ENCODE measurements at places on chromosomes 7 and 10.
A peak's percentile ranks its signal among the peaks of the same experiment; 100 is the strongest.

- no peak for DNase-seq
These were observed 88.7 kb downstream of the OSBPL3 start for GRCh38 chr7:24891311-24891735.

DNA sequence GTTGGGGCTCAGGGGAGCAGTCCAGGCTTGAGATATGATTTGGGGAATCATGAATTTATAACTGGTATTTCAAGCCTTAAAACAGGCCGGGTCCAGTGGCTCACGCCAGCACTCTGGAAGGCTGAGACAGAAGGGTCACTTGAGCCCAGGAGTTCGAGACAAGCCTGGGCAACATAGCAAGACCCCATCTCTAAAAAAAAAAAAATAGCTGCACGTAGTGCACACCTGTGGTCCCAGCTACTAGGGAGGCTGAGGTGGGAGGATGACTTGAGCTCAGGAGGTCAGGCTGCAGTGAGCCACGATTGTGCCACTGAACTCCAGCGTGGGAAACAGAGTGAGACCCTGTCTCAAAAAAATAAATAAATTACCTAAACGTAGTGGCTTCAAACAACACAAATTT is 81.7 kb upstream of the GTF2I start:
- DNase-seq, result no peak

- peak; percentile 44 for DNase-seq
These were observed 63.3 kb downstream of the RASGEF1A start for GRCh38 chr10:43203448-43204041.

DNA sequence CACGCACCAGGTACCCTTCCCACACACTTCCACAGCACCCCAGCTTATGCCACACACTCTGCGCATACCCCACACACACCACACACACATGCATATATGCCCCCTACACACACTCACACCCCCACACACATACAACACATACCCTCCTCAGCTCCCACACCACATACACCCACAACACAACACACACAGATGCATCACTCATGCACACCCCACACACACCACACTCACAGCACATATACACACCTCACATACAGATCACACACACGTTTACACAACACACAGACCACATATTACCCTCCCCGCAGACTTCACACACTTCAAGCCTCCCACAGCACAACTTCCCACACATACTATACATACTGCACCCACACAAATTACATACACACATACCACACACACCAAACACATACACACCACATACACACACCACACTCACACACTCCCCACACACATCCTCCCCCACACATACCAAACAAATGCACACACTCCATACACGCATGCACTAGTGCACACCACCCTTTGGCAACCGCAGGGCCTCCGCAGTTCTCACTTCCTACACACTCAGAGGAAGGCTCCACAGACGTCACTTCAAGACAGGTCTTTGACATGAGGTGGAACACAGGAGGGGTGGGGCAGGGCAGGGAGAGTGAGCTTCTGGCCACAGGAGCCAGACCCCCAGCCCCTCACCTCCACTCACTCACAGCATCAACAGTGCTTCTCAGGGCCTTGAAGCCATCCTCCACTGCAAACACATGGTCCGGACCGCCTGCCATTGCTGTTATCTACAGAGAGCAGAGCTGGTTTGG is 18.5 kb upstream of the ANTXRL start:
- DNase-seq, result peak; percentile 83

- no peak for DNase-seq
These were observed 1.4 kb upstream of the DRGX start for GRCh38 chr10:49397036-49397999.

GRCh38 chr7:138226001-138226476 is 149.8 kb downstream of the AKR1D1 start:
- no peak for DNase-seq

DNA sequence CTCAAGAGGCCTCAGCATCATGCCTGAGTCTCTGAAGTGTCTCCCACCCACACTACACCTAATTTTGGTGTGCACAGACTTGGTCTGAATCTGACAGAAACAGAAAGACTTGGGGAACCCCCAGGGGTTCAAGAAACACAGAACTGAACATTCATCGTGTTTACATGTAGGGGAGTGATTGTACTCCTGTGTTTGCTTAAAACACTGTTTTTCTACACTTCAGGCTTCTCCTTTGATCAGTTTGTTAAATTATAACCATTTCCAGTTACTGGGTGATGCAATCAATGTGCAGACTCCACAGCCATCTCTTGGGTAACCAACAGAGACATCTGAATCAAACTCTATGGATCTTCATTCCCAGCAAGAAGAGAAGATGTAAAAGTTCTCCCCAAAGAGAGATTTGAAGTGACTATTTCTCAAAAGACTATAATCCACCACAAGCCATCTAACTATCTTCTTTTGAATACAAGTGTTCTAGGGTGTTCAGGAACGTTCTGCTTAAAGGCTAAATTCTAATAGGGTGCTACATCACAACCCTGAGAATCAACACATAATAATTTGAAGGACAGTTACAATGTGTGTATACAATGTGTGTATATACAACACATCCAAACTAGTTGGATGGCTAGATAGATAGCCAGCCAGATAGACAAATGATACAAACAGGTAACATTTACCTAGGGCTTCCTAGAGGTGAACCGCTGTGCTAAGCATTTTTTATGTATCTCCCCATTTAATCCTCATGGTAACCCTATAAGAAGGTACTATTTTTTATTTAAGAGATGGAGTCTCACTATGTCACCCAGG is 34.2 kb downstream of the DNAJC12 start:
- DNase-seq, result peak; percentile 56

- DNase-seq, result no peak
These were observed 39.8 kb upstream of the GPR22 start for GRCh38 chr7:107430057-107430456.

DNA sequence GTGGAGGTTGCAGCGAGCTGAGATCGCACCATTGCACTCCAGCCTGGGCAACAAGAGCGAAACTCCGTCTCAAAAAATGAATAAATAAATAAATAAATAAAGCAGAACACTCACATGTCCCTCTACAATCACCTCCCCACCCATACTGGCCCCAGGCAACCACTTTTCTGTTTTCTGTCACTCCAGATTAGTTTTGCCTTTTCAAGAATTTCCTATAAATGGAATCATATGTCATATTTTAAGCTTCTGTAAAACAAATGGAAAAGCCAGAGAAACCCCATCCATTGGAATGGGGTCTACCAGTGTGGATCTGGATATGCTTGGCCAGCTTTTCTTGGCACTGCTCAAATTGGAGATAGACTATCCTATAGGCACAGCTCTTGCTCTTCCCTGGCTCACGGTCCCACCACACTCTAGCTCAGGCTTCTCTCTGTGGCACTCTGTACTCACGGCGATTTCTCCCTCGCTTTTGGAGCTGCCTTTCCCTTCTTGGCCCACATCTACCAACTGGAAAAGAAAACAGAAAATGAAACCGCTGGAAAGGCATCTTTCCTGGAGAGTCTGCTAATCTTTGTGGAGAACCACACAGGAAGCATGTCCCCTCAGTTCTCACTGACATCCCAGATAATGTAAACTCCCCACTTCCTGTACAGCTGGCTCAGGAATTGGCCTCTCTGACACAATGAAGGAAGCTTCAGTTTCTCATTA is 210.1 kb downstream of the JCAD start:
- no peak for DNase-seq

- no peak for DNase-seq
These were observed 36.1 kb upstream of the ZNF138 start for GRCh38 chr7:64758151-64758550.

GRCh38 chr7:1975581-1975980 is 257.2 kb downstream of the MAD1L1 start:
- no peak for DNase-seq

DNA sequence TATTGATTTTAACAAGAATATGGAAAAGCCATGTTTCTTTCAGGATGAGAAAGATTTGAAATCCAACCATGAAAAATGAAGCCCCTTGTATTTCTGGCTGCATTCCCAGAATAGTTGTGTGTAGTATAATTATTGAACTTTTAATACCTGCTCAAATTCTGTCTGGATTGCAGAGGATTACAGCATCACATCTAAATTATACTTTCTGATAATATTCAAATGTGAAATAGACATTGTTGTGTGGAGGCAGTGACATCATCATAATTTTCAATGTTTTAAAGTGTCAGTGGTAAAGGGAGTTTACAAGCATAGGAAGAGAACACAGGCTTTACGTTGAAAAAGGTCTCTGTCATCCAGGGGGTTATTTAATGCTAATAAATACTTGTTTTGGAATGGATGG is 93.4 kb downstream of the POLL start:
- no peak for DNase-seq

DNA sequence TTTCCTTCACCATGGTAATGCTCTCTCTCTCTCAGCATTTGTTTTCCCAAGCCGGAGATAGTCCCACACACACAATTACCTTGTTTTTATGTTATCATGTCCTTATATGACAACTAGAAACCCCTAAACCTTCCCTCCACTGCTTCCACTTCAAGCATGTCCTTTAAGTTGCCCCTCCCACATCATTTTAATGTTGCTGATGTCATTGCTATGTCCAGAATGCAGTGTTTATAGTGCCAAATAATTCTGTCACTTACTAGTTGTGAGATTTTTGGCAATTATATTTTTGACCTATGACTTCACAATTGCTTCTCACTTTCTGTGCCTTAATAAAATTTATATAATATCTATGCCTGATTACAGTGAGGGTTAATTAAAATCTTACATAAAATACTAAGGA is 645.9 kb downstream of the XPNPEP1 start:
- no peak for DNase-seq

DNA sequence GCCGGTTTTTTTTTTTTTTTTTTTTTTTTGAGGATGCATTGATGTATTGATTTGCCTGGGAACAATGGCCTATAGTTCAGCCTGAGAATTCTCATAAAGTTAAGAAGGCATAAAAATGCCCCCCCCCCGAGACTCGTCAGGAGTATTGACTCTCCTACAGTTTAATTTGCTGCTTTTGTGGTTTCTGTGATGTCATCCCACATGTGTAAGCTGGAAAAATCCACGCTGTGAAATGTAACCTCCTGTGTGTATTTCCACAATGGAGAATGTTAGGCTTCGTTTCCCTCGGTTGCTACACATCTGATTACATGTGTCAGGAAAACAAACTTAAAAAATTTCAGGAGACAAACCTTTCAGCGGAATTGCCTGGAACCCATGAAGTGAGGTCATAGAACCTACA is 117.9 kb downstream of the FANK1 start:
- no peak for DNase-seq

GRCh38 chr10:129440247-129440646 is 26.8 kb upstream of the MGMT start:
- DNase-seq, result no peak

GRCh38 chr7:86094166-86094669 is 549.5 kb upstream of the GRM3 start:
- DNase-seq, result no peak

- DNase-seq, result no peak
These were observed 51.3 kb upstream of the TM9SF3 start for GRCh38 chr10:96638120-96638519.

- DNase-seq, result no peak
These were observed 67.8 kb downstream of the GSAP start for GRCh38 chr7:77348371-77348813.

- DNase-seq, result no peak
These were observed 9.8 kb upstream of the PNLIPRP3 start for GRCh38 chr10:116417821-116418220.

GRCh38 chr7:32145911-32146310 is 75.7 kb upstream of the PDE1C start:
- DNase-seq, result no peak

- DNase-seq, result no peak
These were observed 5.9 kb downstream of the FBXL13 start for GRCh38 chr7:103068414-103069403.

DNA sequence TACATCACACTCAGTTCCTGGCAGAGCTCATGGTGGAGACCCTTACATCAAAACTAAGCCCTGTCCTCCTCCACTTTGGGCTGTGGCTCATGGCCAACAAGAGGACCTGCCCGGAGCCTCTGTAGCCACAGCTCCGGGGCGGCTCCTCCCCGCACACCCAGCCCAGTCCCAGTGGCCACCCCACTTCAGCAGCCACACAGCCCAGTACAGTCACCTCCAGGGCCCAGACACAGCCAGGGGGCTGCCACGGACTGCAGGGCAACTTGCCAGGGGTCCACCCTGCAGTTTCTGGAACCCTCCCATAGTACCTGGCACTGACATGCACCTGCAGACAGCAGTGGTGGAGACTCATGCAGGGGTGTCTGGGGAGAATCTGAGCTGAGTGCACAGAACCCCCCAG is 11.8 kb downstream of the ADGRA1 start:
- no peak for DNase-seq

- DNase-seq, result no peak
These were observed 23.8 kb downstream of the SEMA3C start for GRCh38 chr7:80895056-80895455.

GRCh38 chr7:132436121-132436520 is 140.1 kb downstream of the PLXNA4 start:
- no peak for DNase-seq

- no peak for DNase-seq
These were observed 771.4 kb downstream of the LRMDA start for GRCh38 chr10:76202777-76203176.

DNA sequence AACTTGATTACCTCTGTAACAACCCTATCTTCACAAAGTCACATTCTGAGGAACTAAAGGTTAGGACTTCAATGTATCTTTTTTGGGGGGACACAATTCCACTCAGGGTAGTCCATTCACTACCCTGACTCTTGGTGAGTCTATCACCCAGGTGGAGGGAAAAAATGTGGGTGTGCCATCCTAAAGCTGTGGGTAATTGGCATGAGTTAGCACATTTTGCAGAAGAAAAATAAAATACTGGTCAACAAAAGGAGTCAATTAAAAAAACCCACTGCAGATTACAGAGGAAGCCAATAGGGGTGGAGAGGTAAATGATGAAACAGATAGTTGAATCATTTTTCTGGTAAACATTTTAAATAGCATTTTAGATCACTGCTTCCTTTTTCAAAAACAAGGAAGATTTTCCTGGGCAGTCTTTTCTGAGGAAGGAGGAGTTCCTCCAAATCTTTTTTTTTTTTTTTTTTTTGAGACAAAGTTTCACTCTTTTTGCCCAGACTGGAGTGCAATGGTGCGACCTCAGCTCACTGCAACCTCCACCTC is 5.1 kb upstream of the BLVRA start:
- no peak for DNase-seq

DNA sequence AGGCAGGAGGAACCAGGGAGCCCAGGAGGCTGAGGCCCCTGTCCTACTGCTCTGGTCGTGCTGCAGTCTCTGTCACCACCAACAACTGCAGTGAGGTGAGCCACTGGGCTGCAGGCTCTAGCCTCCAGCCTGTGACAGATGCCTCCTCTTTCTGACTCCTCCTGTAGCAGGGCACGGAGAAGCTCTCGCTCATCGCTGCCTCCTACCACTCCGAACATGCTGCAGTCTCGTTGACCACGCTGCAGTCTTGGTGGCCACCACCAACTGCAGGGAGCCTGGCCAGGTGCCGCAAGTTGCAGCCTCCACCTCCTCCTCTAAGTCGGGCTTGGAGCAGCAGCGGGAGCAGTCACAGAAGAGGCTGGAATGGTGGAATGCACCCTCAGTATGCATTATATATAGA is 22.1 kb upstream of the VOPP1 start:
- DNase-seq, result no peak

- DNase-seq, result no peak
These were observed at the start of gene PTPRZ1 for GRCh38 chr7:121872831-121873288. TSS of gene PTPRZ1 (plus strand) at chr7:121873161. CDS start at chr7:121873500, 339 bp downstream.

Data from activated CD4-positive, alpha-beta memory T cell treated with anti-CD3 and anti-CD28 coated beads for 36 hours (primary cell).